Stimulated activated CD8-positive, alpha-beta memory T cell treated with anti-CD3 and anti-CD28 coated beads, Interleukin-7, amount 100 ng/mL, for 1 hour (primary cell): ENCODE measurements at places on chromosomes 5 and 9.

DNA sequence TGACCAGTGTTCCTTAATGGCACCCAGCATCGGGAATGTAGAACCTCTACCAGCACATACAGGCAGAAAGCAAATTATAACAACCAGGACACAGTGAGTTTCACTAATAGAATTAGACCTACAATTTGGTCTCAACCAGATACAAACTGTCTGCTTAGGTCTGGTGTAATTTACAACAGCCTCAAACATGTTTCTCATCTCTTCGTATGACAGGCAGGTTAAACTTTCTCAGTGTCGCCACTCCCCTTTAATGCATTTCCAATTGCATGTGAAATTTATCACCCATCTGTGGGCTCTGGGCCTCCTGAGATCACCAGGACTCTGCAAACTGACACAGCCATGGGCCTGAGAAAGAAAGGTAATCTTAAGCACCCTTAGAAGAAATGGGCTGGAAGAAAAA is 218.7 kb downstream of the DCP2 start:
- no peak for DNase-seq

DNA sequence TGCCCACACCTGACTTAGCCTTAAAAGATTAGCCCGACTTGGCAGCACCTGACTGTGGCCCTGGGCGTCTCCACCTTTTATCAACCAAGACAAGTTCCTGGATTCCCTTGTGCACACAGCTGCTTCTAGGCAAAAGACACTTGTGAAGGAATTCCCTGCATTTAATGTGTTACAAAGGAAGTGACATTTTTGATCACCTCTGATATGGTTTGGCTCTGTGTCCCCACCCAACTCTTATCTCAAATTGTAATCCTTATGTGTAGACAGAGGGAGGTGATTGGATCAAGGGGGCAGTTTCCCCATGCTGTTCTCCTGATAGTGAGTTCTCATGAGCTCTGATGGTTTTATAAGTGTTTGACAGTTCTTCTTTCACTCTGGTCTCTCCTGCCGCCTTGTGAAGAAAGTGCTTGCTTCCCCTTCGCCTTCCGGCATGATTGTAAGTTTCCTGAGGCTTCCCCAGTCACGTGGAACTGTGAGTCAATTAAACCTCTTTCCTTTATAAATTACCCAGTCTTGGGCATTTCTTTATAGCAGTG is 2.6 kb upstream of the CPEB4 start:
- DNase-seq, result no peak

- no peak for DNase-seq
These were observed at the start of gene CCDC180 for GRCh38 chr9:97307500-97308163. Gene CCDC180, plus strand, starts transcription at chr9:97307659. Its CDS starts 405 bp downstream, at chr9:97308064.

GRCh38 chr5:18048449-18048848 is 414.2 kb downstream of the TAF11L14 start:
- DNase-seq, result no peak

DNA sequence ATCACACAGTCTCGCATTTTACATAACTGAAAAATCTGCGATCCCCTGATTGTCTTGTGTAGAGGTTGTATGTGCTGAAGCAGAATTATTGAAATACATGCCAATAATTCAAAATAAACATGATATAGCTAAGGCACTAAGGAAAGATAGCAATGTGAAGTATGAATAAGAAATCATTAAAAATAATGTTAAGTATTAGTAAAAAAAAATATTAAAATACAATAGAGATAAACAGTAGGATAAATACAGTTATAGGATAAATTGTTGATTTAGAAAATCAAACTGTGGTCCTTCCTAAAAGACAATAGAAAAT is 121.1 kb downstream of the FBXL17 start:
- DNase-seq, result no peak

GRCh38 chr9:78725503-78725902 is 428.6 kb downstream of the PSAT1 start:
- DNase-seq, result no peak

GRCh38 chr5:141439411-141440141 is 9.3 kb downstream of the PCDHGA12 start:
- no peak for DNase-seq
